Neural crest cell (in vitro differentiated cells): ENCODE measurements at places on chromosomes 6 and 20. TPM values are rescaled to one million over a fixed set of nuclear protein-coding genes. Genes with fewer than 3 reads are reported as not detected.

Gene SPTLC3
- total RNA-seq = 0.09 and 0.33 TPM in 2 replicates

Gene TP53TG5
- not detected in 2 replicates for total RNA-seq

Gene CTCFL
- 0.09 and 0.14 TPM in 2 replicates for total RNA-seq

Gene IL17F
- not detected in 2 replicates for total RNA-seq

Gene C6orf141
- total RNA-seq = 0.89 and 1.0 TPM in 2 replicates

Gene OR14J1
- total RNA-seq = not detected in 2 replicates

Gene PRPH2
- not detected in 2 replicates for total RNA-seq

DNA sequence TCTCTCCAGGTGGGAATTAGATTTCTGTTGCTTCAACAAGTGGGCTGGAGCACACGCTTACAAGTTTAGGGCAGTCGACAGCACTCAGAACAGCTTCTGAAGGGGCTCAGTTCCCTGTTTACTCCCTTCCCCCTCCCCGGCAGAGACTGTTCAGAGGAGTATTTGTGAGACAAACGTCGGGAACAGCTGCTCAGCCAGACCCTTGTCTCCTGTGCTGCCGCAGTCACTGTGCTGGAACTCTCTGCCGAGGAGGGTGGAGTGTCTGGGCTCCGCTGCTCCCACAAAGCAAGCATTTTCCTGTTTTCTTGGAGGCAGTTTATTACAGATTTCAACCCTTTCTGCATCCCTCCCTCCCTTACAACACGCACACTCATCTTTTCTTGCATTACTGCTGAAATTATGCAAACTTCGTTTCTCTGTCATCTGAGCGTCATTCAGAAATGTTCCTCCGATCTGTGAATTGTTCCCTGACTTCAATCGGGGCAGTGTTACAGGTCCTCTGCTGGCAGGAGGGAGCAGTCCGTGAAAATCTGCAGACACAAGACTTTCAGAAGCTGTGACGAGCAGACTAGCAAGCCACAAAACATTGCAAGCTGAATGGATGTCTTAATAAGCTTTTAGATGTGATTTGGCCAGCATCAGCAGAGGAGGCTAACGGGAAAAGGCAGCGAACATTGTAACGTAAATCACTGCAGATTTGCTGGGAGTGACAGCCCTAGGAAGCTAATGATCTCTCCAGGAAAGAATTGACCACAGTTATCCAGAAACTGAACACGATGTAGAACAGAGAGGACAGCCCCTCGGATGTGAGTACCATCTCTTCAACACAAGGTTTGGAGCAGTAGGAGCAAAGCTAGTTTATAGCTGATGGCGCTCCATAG lies 76.2 kb downstream of the LYRM2 start:
- no peak for DNase-seq

DNA sequence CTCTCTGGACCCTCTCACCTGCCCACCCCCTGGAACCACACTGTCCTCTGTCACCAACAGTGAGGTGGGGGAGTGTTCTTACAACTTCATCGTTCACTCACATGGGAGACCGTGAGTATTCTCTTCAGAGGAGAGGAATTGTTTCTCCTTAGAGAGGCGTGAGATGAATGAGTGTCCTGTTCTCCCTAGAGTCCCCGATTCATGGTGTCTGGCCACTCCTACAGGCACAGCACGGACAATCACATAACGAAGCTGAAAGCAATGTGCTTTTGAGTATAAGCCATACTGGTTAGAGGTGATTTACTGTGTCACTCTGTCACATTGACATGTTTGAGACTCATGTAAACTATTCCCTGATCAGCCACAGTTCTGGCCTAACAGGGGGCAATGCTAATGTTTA lies 54.6 kb downstream of the FOXC1 start:
- DNase-seq = no peak

DNA sequence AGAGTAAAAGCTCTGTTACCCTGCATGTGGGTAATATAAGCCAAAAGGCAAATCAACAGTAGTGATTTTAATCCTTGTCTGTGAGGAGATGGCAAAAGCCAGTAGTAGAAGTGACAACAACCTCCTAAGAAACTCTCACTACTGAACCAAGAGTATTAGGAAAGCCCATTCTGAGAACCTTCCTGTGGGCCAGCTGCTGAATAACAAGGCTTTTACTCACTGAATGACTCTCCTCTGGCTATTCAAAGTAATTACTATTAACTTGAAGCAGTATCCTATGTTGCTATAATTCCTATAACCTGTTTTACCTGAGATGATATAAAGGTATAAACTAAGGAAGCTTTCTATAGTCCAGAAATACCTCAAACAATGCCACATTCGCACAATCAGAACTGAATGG lies 55.1 kb downstream of the CHD6 start:
- DNase-seq = no peak

DNA sequence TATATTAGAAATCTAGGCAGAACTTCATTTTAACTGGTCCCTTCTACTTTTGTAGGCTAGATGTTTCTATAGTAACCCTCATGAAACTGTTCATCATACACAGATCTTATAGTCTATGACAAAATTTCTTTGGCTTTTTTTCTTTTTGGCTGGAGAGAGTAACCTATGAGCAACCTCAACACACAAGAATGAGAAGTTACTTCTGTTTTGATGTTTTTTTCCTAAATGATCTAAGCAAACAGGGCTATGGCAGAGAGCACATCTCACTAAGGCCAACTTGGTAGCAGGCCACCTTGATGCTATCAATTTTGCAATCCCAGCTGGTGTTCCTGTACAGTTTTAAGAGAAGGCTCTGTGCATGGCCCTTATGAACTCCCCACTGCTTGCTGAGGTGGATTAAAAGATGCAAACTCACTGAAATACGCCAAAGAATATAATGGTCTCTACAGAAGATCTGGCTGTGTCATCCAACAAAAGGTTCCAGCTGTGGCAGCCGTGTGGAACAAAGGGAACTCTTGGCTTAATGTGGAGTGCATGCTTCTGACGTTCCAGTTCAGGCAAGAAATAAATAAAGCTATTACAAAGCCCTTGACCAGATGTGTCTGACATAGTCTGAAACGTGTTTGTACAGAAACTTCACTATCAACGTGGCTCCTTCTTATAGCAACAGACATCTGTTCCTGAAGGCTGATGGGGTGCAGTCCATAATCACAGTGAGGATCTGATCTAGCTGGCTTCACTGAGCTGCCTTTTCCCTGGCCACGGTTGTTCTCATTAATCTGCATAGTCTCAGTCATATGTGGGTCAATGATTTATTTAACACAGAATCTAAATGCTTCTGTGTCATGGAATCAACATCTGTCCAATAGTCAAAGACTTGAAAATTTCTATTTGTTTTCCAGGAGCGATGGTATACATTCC lies 481.1 kb downstream of the BMP2 start:
- DNase-seq = no peak

DNA sequence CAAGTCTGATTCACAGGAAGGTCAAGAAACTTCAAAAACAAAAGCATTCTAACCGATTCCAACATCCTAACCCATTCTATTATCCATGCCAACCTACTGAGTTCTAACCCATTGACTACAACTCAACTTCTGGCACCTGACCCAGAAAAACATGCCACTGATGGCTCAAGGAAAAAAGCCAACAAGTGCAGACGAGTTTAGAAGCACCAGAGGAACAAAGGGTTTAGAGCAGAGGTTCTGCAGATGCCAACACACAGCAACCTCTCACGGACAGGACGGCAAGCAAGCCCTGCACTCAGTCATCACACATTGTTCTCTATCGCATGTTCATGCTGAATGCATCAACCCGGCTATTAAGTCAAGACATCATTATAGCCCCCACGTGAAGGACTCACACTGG lies 25.2 kb upstream of the MC3R start:
- no peak for DNase-seq

DNA sequence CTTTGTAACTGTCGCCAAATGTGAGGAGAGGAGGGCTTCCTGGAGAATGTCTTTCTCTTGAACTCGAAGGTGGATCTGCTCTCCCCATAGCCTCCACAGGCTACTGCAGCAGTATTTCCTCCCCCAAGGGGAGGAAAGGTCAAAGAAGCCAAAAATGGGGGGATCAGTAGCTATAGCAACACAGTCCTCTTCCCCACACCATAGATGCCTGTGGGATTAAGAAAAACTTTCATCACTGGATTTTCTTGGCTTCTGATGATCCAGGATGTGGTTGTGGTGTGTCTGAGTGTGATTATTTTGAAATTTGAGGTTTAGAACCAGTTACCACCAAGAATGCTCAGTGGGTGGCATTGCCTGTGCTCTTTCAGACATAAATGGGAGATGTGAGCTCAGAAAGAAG lies 140.1 kb upstream of the SPACA1 start:
- DNase-seq = no peak

DNA sequence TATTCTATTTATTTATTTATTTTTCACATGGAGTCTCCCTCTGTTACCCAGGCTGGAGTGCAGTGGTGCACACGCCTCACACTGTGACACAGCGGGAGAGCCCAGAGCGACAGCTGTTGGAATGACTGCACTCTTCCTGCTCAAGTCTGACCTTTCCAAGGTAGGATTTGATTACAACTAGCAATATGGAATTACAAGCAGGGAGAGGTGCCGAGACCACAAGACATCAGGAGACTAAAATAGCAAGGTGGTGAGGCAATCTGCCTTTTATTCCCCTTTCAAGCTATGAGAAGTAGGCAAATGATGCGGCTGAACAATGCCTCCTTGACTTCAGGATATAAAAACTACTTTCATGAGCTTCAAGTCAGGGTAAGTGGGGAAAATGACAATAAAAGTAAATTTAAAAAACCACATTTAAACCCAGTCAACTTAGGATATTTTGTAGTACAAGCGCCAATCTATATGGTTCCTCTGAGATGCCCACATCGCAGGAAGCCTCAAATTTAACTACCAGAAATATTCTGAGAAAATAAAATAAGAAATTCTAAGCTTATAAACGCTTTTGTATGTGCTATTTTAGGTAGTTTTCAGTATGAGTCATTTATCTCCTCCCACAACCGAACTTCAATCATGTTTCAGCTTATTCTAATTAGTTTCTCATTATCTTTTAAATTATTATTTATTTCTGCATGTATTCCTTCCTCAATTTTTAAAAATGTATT lies 146.9 kb upstream of the SGK1 start:
- DNase-seq = no peak

- DNase-seq = no peak
Observed at GRCh38 chr6:14709900-14710299, 536.0 kb upstream of the JARID2 start.

GRCh38 chr20:61768571-61769285 lies 297.0 kb downstream of the TAF4 start:
- DNase-seq = no peak

GRCh38 chr6:4368649-4369048 lies 233.3 kb upstream of the ECI2 start:
- DNase-seq = no peak

DNA sequence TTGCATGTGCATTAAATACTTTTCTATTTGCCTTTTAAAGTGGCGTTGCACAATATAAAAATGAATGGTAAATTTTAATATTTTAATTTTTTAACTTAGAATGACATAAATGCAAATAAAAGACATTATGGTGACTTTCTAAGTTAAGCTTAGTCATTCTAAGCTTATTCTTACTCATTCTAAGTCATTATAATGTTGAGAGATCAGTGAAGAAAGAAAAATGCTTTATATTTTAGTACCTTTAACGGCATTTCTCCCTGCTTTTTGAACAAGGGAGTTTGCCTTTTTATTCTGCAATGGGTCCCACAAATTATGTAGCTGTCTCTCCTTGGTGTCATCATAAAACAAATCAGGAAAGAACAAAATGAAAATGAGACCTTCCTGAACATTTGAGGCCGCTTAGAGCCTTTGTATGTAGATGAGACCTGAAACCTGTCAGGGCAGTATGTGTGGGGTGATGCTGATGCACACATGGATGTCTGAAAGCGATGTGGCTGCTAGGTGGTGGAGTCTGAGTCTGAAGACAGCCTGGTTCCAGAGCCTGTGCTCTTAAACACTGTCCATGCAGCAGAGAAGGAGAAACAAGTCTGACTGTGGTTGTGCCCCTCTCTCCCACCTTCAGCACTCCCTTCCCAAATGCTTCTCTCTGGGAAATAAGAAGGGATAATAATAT lies 158.0 kb downstream of the PHF3 start:
- no peak for DNase-seq

GRCh38 chr6:54654381-54654780 lies 192.2 kb upstream of the FAM83B start:
- no peak for DNase-seq

DNA sequence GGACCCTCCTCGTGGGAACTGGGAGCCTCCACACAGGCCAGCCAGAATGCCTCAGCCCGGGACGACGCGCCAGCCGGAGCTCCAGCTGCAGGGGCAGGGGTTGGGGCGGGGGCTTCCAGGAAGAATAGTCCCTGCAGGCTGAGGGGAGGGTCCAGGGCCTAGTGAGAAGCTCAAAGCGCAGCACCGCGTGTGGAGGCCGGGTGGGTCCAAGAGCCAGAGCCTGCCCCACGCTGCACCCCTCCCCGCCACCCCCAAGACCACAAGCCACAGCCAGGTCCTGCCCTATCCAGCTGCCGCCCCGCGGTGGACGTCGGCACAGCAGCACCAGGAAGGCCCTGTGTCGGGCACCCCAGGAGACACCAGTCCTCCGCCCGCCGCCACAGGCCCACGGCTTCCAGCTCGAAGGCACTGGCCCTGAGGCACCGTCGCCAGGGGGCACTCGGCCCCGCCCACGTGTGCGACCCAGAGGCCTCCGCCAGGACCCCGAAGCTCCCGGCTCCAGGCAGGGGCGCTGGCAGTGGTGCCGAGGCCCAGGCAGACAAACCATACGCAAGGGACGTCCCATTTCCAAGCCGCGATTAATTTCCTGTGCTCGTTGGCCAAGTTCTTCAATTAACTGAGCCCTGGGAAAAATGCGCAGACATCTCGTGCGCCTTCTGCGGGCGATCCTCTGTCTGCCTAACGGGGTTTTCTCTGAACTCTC lies 19.5 kb downstream of the KCNQ2 start:
- no peak for DNase-seq

DNA sequence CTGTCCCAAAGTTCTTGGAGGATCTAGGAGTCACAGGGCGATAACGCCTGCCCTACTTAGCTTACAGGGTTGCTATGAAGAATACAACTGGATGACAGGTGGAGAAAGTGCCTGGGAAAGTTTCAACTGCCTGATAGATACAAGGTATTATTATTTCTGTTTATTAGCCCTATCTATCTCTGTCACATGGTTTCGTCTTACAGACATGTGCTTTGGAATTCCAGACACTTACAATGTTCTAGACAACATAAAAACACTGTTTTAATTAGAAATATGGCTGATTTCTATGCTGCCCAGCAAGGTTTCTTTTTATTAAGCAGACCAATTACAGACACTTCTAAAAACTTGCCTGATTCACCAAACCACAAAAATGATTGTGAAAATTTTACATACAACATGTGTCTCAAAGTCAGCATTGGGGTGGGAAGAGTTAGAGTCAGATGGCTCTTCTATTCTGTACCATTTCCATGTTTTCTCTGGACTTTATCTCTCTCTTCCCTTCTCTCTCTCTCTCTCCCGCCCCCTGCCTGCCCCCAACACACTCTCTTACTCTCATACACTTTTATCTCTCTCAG lies 50.0 kb downstream of the GJA10 start:
- no peak for DNase-seq

GRCh38 chr20:35508493-35509218 lies 20.8 kb downstream of the C20orf173 start:
- no peak for DNase-seq

GRCh38 chr20:14319704-14320103 lies 17.7 kb downstream of the FLRT3 start:
- no peak for DNase-seq
